Esophagus squamous epithelium (tissue), 5 donors: ENCODE measurements at places on chromosomes 16 and 17. TPM values are rescaled to one million over a fixed set of nuclear protein-coding genes. Genes with fewer than 3 reads are reported as not detected.

Gene PYDC1
- total RNA-seq, result not detected

GRCh38 chr17:82383411-82383810, 11.8 kb downstream of the UTS2R start:
- no peaks in the 10 kb centered on the region for H3K36me3 ChIP-seq
- no peak overlapping the region for H3K4me3 ChIP-seq
- H3K27ac ChIP-seq, result no peak overlapping the region
- H3K27me3 ChIP-seq, result no peaks in the 10 kb centered on the region
- H3K4me1 ChIP-seq, result peaks cover 26% of the 10 kb centered on the region

GRCh38 chr16:13480801-13481200, 439.2 kb upstream of the ERCC4 start:
- no peak for DNase-seq
- no peaks in the 10 kb centered on the region for H3K4me1 ChIP-seq
- no peak overlapping the region for H3K4me3 ChIP-seq
- no peaks in the 10 kb centered on the region for H3K36me3 ChIP-seq

- H3K4me1 ChIP-seq, result peaks cover 3% of the 10 kb centered on the region
- peak overlapping the region; percentile 9 for H3K27ac ChIP-seq
- H3K27me3 ChIP-seq, result no peaks in the 10 kb centered on the region
These were observed 28.5 kb upstream of the SLC7A5 start for GRCh38 chr16:87897521-87898505.

- H3K27ac ChIP-seq, result no peak overlapping the region
- no peaks in the 10 kb centered on the region for H3K27me3 ChIP-seq
- H3K36me3 ChIP-seq, result no peaks in the 10 kb centered on the region
- DNase-seq, result no peak
These were observed 3.4 kb upstream of the NSRP1 start for GRCh38 chr17:30113213-30113612.

Gene TMIGD1
- total RNA-seq, result not detected

DNA sequence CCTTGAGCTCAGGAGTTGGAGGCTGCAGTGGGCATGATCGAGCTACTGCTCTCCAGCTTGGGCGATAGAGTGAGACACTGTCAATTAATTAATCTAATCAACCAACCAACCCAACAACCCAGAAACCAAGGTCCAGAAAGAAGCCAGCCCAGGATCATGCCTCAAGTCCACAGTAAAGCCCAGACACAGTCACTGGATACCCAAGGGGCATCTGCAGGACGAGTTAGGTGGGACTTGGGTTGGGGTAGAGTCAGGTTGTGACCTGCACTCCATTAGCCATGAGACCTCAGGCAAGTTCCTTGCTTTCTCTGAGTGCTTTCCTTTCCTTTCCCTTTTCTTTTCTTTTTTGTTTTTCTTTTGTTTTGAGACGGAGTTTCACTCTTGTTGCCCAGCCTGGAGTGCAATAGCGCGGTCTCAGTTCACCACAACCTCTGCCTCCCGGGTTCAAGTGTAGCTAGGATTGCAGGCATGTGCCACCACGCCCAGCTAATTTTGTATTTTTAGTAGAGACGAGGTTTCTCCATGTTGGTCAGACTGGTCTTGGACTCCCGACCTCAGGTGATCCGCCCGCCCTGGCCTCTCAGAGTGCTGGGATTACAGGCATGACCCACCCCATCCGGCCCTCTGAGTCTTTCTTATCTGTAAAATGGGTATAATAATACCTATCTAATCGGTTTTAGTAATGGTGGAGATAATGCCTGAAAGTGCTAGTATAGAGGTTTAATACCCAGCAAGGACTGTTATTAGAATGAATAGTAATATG, 3.5 kb upstream of the HSD17B1 start:
- no peak overlapping the region for H3K27ac ChIP-seq
- peaks cover 19% of the 10 kb centered on the region for H3K4me1 ChIP-seq
- H3K36me3 ChIP-seq, result no peaks in the 10 kb centered on the region
